GM19239 (cell line): ENCODE measurements at places on chromosomes 13 and 19.

- DNase-seq, result no peak
These were observed 1244.6 kb upstream of the SLC10A2 start for GRCh38 chr13:104310861-104311260.

DNA sequence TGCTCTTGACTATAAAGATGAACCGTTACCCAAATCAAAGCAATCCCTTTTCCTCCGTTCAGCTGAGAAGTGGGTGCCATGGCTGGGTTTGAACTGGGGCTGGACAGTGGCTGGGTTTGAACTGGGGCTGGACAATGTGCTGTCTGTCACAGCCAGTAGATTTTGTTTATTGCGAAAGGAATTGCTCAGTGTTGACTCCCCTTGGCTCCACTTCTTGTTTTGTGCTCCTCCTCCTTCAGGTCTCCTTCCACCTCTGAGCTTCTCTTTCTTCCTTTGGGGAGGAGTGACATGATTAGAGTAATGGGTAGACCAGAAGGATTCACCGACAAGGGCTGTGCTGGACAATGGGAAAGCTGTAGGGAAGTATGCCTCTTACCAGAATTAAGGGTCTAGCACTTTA is 19.4 kb upstream of the MBNL2 start:
- no peak for DNase-seq

- no peak for DNase-seq
These were observed 10.4 kb downstream of the SETDB2 start for GRCh38 chr13:49454388-49455006.

GRCh38 chr19:58586133-58586765 is 13.1 kb upstream of the MZF1 start:
- no peak for DNase-seq

DNA sequence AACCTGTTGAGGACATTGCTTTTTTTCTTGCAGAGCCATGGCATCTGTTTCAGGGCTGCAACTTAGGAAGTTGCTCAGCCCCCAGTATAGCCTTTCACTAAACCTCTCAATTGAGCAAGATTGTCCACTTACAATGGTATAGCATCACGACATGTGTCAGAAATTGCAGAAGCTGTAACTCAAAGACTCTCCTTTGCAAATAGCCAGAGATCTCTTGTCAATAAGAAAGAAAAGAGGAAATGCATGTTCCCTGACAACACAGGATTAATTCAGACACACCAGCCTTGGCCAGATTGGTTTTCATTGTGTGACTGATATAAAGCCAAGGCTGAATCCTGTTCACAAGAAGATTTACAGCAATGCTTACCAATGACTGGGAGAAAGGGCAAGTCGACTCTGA is 38.7 kb upstream of the CYSLTR2 start:
- DNase-seq, result no peak

- DNase-seq, result no peak
These were observed 10.8 kb upstream of the RANBP3 start for GRCh38 chr19:5988517-5989387.

DNA sequence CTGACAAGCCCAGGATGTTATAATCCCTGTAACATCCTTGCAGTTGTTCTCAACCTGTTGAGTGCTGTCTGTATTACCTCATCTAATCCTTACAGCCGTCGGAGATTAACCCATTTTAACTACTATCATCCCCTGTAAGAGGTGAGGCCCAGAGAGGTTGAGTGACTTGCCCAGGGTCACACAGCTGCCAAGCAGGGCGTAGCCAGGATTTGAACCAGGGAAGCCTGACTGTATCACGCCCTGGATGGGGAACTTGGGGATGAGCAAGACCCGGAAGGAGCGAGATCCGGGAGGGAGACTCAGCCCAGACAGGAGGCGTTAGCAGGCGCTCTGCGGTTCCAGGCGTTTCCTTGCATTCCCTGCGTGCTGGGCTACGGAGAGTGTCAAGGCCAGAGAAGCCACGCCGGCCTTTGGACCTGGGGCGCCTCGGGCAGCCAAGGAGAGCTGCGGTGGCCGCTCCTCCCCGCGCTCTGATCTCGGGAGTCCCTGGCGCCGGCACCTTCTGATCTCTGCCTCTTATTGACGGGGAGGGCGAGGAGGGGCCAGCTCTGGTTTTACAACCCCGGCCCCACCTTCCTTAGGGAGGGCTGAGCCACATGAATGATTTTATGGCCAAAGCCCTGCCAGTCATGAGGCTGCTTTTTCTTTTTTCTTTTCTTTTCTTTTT is 6.2 kb downstream of the SULT2B1 start:
- DNase-seq, result no peak

DNA sequence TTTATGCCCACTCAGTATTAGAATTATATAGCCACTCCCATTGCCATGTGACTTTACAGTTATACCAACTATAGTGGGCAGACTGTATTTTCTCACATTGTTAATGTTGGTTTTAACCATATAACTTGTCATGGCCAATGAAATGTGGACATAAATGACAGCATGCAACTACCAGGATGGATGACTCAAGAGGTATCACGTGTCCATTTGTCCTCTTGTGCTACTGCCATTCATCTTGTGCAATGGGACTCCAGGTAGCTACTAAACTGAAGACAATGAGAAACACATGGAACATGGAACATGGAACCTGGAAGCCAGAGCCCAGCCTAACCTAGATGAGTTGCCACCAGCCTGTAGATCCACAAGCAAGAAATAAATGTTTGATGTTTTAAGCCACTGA is 242.7 kb upstream of the IPO5 start:
- DNase-seq, result no peak

DNA sequence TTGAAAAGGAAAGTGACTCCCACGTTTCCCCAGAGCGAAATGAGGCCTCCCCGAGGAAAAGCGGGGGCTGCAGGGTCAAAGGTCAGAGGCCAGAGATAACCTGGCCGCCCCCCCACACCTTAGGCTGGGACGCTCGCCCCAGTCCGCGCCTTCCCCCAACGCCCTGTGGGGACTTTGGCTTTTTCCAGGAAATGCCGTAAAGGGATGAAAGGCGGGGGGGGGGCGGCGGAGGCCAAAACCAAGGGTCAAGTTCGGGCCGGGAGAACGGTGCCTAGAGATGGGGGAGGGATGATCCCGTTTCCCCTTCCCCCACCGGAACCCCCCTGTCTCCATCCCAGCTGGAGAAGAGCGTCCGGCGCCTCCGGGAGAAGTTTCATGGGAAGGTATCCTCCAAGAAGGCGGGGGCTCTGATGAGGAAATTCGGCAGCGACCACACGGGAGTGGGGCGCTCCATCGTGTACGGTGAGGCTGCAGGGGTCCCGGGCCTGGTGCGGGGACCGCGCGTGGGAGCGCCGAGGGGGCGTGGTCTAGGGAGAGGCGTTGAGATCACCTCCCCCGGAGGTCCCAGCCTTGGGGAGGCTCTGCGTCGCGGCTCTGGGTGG is 575 bp downstream of the SHFL start:
- DNase-seq, result no peak

DNA sequence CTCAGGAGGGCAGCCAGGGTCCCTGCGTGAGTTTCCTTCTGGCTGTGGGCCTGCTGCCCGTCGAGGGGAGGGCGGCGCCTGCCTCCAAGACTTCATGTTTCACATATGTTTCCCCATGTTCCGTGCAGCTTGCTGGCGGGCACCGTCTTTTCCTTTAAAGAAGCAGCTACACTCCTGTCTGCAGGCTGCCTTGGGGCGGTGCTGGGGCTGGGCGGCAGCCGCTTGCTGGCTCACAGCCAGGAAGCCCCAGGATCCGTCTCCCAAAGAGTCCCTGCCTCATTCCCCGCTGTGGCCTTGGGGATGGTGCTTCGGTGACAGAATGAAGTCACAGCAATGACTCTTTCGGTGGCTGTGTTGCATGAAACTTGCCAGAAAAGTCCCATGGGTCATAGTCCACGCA is 24.9 kb downstream of the PIAS4 start:
- no peak for DNase-seq
